ENCODE measurements at places on chromosomes 2 and 18. TPM values are rescaled to one million over a fixed set of nuclear protein-coding genes. Genes with fewer than 3 reads are reported as not detected.
A peak's percentile ranks its signal among the peaks of the same experiment; 100 is the strongest.

- DNase-seq, result no peak
Measured at GRCh38 chr18:26252411-26252810, 26.2 kb downstream of the TAF4B start.

DNA sequence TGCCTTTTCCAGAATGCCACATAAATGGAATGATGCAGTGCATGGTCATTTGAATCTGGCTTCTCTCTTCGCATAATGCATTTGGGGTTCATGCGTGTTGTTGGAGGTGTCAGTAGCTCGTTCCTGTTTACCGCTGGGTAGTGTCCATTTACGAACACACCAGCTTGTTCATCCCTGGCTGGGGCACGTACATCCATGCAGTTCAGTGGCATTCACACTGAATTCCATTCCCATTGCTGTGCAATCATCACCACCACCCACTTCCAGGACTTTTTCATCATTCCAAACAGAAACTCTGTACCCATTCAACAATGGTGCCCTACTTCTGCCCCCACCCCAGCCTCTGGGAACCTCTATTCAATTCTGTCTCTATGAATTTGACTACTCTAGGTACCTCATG, 14.7 kb upstream of the CIDEA start:
- no peak for DNase-seq

DNA sequence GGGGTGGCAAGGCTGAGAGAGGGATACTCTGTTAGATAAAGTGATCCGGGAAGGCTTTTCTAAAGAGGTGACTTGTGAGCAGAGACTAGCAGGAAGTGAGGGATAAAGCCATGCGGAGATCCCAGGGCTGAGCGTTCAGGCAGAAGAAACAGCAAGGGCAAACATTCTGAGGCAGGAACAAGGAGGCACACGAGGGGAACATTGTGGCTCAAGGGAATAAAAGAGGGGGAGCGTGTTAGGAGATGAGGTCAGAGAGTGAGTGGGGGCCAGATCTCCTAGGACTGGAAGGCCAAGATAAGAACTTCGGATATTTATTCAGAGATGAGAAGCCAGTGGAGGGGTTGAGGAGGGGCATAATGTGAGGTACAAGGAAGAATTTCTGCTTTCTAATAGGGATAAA, 67.1 kb downstream of the ACTR2 start:
- no peak for DNase-seq

GRCh38 chr2:763766-764525, 86.7 kb upstream of the TMEM18 start:
- DNase-seq, result no peak

GRCh38 chr2:118848381-118849225, 1.2 kb upstream of the EN1 start:
- DNase-seq, result no peak

GRCh38 chr2:182187130-182187529, 201.5 kb downstream of the PPP1R1C start:
- DNase-seq, result no peak

DNA sequence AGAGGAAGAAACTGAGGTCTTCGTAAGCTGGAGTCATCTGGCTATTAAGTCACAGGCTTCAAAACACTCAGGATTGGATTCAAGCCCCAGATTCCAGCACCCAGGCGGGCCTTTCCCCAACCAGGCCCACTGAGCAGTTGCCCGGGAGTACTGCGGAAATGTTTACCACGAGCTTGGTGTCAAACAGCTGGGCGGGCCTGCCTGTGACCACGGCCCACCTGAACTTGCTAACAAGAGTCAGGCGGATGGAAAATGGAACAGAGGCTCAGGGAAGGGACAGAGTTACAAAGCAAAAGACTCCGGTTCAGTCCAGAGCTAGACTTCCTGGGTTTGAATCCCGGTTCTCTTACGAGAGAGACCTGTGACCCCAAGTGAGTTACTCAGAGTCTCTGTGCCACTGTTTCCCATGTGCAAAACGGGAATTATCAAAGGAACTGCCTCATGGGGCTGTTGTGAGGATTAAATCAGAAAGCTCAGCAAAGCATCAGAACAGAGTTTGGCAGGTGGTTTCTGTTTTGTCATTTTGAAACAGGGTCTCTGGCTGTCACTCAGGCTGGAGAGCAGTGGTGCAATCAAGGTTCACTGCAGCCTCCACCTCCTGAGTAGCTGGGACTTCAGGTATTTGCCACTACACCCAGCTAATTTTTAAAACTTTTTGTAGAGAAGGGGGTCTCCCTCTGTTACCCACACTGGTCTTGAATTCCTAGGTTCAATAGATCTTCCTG, 49.0 kb upstream of the TFCP2L1 start:
- peak; percentile 38 for DNase-seq

GRCh38 chr18:74856928-74857327, 259.3 kb downstream of the ZNF407 start:
- DNase-seq, result no peak

- DNase-seq, result no peak
Measured at GRCh38 chr18:7514796-7515440, 52.2 kb upstream of the PTPRM start.

Gene CHRNG
- total RNA-seq, result 36.6 TPM

Gene MC4R
- not detected for total RNA-seq

Data from SJCRH30 (cell line).